ENCODE measurements at places on chromosomes 16 and 17.

GRCh38 chr16:77450790-77451487 lies 16.1 kb upstream of the ADAMTS18 start:
- DNase-seq = no peak

DNA sequence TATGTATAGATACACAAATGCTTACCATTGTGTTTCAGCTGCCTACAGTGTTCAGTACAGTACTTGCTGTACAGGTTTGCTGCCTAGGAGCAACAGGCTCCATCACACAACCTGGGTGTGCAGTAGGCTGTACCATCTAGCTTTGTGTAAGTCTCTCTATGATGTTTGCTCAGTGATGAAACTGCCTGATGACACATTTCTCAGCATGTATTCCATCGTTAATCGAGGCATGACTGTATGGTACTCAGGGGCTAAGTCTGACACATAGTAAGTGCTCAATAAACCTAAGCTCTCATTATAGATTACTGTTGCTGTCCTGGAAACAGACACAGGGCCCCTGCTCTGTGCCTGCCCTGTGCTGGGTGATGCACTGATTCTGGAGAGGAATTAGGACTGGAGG lies 18.1 kb downstream of the KCNJ12 start:
- DNase-seq = no peak

- no peak for DNase-seq
Measured at GRCh38 chr17:3385869-3386816, at the start of gene OR3A2. OR3A2 (minus strand) TSS chr17:3386308.

GRCh38 chr16:30948667-30949649 lies at the start of gene ORAI3:
ORAI3 (plus strand) TSS chr16:30949068; CDS start chr16:30949290, 222 bp downstream.
- no peak for DNase-seq

GRCh38 chr17:64537488-64537887 lies 30.7 kb downstream of the CEP95 start:
- no peak for DNase-seq

DNA sequence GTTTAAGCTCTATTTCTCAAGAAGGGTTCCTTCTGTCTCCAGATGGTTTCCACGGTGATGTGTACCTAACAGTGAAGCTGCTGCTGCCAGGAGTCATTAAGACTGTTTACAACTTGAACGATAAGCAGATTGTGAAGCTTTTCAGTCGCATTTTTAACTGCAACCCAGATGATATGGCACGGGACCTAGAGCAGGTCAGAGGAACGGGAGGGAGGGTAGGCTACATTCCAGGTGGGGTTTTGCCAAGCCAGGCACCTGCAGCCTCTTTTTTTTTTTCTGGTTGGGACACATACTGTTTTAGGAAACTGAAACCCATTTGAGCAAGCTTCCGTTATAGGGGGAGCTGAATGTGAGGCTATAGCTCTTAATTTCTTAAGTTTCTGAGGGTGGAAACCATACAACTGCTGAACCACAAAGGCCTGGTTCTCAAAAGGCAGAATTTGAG lies 10.6 kb downstream of the LIG3 start:
- DNase-seq = no peak

DNA sequence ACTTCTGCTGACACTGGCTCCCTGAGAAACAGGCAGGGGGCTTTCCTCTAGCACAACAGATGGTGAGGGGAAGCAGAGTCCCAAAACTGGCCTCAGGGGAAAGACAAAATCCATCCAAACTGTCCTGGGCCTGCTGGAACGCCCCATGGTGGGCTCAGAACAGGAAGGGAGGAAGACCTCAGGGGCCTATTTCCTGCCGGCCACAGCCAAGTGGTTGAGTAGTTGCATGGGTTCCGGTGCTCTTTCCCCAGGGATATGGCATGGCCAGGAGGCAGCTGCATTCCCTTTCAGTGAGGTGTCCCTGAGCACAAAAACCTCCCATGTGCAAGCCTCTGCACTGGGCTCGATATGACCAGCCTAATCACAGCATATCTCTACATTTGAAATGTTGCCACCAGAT lies 303.0 kb upstream of the IRX5 start:
- DNase-seq = no peak

GRCh38 chr16:78570399-78571141 lies 471.1 kb downstream of the WWOX start:
- peak; percentile 78 for DNase-seq

- DNase-seq = no peak
Measured at GRCh38 chr16:24685539-24686432, 43.7 kb upstream of the TNRC6A start.

- DNase-seq = no peak
Measured at GRCh38 chr16:84648595-84649510, 542 bp downstream of the KLHL36 start.

DNA sequence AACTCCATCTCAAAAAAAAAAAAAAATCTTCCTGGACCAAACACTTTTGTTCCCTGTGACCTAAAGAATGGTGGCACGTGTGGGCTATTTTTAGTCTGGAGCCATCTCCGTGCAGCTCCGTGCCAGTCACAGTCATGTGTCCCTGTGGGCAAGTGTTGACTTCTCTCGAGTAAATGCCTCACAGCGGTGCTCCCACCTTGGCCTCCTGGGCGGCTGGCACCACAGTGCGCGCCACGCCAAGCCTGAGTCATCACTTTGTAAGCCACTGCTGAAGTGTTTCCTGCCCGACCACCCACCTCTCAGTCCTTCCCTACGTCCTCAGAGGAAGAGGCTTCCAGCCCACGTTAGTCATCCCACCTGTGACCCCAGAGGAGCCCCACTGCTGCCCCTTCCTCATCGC lies 10.9 kb upstream of the HEXD start:
- no peak for DNase-seq

DNA sequence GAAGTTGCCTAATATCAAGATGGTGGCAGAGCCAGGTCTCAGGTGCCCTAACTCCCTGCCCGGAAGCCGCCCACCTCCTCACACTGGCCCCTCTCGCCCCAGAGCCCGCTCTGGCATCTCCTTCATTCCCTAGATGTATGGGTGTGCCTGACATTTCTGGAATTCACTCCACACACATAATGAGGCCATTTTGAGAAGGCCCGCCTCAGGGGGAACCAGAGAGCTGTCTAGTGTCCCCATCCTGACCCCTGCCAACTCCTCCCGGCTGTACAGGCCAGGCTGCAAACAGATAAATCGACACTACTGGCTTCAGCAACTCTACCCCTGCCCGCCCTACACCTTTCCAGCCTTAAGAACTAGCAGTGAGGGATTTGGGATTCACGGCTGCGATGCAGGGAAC lies 7.7 kb downstream of the WNT3 start:
- no peak for DNase-seq

GRCh38 chr16:78040396-78040795 lies 18.0 kb downstream of the CLEC3A start:
- no peak for DNase-seq

GRCh38 chr17:49076573-49077384 lies 55.8 kb upstream of the B4GALNT2 start:
- no peak for DNase-seq

DNA sequence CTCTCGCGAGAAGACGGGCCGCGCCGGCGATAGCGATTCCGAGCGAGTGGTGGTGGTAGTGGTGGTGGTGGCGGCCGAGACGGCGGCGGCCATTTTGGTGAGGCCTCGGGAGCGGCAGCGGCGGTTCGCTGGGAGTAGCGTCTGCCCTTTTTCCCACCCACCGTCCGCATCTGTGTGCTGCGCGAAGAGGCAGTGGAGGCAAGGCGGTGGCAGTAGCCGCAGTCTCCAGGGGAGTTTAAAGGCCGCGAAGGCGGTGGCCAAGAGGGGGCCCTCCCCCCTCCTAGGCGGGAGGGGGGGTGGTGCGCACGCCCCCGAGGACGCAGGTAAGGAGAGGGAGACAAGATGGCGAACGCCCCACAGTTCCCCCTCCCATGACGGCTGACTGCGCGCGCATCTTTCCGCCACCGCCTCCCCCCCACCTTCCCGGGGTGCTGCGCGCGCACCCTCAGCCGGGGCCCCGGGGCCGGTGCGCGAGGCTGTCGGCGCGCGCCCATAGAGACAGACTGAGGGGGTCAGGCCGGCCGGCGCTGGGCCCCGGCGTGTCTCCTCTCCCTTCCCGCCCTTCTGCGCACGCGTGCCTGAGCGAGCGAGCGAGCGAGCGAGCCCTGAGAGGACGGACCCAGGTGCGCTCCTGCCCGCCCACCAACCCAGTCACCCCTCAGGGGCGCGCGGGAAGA lies 694 bp upstream of the SRCAP start:
- peak; percentile 82 for DNase-seq

- no peak for DNase-seq
Measured at GRCh38 chr17:47994724-47995123, 23.8 kb downstream of the CDK5RAP3 start.

GRCh38 chr16:72768591-72768990 lies 279.3 kb downstream of the ZFHX3 start:
- no peak for DNase-seq

- no peak for DNase-seq
Measured at GRCh38 chr17:80220736-80221215, 549 bp downstream of the SLC26A11 start.

GRCh38 chr17:77808686-77809425 lies 149.6 kb upstream of the TNRC6C start:
- DNase-seq = no peak

DNA sequence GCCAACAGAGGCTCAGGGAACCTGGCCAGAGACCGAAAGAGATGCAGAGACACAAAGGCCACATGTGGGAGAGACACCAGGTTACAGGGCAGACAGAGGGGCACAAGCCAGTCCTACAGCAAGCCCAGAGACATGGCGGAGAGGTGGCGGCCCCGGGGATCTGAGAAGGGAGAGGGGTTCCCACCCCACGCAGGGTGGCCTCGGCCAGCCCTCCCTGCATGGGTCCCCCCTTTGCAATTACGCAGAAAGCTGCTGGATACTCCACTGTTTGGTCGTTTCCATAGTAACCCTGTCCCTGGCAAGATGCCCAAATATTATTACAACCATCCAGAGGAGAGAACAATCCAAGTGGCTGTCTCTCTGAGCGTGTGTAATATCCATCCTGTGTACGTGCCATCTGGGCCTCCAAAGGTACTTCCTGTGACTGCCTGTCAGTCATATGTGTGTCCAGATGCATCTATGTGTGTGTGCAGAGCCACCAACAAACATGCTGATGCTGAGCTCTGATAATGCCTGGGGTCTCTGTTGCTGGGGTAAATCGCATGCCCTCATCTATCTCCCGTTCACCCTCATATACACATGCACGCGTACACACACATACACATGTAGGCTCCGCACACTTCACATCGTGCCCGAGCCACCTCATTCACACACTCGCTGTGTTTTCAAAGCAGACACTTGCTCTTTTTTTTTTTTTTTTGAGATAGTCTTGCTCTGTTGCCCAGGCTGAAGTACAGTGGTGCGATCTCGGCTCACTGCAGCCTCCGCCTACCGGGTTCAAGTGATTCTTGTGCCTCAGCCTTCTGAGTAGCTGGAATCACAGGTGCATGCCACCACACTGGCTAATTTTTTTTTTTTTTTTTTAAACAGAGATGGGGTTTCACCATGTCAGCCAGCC lies 5.5 kb downstream of the PCGF2 start:
- DNase-seq = peak; percentile 83

GRCh38 chr17:74598346-74599022 lies 6.4 kb upstream of the CD300LD start:
- DNase-seq = no peak

DNA sequence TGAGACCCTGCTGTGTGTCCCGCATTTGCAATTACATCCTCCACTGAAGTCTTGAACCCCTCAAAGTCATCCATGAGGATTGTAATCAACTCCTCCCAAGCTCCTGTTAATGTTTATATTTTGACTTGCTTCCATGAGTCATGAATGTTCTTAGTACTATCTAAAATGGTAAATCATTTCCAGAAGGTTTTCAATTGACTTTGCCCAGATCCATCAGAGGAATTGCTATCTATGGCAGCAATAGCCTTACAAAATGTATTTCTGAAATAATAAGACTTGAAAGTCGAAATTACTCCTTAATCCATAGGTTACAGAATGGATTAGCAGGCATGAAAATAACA lies 2.5 kb upstream of the C16orf87 start:
- DNase-seq = no peak

DNA sequence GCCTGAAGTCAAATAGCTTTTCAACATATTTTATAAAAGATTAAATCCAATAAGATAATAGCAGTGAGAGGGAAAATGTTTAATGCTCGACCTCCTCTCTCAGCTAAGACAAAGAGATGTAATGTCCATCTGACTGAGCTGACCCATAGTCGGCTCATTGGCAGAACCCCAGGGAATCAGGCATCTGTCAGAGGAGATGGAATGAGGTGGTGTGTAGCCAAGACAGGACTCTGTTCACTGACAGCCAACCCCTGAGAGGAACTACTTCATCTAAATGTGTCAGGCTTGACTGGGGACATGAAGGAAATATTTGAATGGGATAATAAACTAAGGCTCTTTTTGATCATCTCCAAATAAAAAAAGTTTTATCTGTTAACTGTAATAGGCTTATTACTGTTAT lies 188.0 kb downstream of the CDH11 start:
- no peak for DNase-seq

GRCh38 chr17:29619251-29619650 lies 3.5 kb downstream of the CORO6 start:
- peak; percentile 22 for DNase-seq

Data from NCI-H524 treated with DMSO at 0.1 percent for 48 hours (cell line).